ENCODE measurements at places on chromosomes 3 and 15.

- no peak for DNase-seq
Measured at GRCh38 chr3:193214445-193214844, 26.6 kb upstream of the PLAAT1 start.

DNA sequence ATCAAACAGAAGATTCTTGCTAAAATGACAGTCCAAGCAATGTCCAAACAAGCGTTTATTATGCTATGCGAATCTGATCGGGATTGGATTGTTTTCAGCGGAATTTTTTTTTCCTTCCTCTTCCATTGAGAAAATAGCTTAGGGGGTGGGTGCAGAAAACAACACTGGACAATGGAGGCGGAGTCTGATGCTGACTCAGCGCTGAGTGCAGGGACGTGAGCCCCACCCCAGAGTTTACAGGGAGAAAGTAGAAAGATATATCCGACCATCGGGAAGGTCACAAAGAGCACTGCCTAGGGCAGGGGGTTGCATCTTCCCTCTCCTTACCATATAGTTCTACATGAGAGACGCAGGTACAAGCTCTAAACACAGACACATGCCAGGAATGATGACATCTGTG lies 117.0 kb downstream of the FOXP1 start:
- no peak for DNase-seq

DNA sequence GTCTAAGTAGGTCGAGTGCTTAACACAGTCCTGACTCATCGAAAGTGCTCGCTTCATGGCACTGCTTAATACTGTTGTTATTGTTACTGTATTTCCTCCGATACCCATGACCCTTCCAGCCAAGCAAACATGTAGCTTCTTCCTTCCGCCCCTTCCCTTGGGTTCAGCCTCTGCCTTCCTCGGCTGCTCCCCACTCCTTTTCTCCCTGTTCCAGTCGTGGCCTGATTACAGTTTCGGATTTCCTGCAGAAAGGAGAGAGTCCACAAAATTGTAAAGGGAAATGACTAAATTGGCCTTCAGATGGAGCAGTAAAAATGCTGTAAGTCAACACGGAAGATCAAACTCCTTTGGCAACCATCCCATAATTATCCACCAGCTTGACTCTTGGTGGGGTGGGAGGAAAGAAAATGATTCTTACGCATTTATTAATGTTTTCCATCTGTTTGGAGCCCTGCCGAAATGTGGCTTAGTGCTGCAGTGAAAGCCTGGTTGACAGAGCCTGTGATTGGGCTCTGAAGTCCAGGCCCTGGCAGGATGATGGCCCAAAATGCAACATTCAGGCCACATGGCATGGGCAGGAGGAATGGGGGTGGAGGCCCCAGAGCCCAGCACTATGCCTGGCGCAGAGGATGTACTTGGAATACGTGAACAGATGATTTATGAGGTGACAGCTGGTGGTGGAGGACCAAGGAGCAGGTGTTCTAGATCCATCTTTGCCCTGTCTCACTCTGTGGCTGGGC lies 37.6 kb downstream of the FAM3D start:
- DNase-seq = no peak

GRCh38 chr3:123105201-123106189 lies 38.7 kb downstream of the PDIA5 start:
- DNase-seq = peak; percentile 29

DNA sequence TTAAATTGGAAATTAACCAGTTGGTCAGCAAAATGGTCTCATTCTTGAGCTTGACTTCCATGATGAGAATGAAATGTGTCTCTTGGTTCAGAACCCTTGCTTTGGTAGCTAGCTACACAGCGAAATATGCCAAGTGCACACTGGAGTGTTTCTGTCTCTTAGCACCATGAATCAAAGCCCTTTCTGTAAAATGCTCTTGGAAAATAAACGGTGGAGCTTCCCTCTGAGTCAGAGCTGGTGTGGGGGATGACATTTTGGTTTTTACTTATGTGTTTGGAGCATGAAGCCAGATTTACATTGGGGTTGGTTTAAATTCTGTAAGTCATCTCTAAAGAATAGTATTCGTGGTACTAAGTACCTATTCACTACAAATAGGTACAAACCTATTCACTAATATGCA lies 85.1 kb upstream of the NANOGP8 start:
- DNase-seq = peak; percentile 60

- peak; percentile 6 for DNase-seq
Measured at GRCh38 chr3:86989006-86989405, 1.9 kb downstream of the VGLL3 start.

GRCh38 chr3:39267631-39268548 lies 11.9 kb downstream of the CX3CR1 start:
- no peak for DNase-seq
